ENCODE measurements at places on chromosomes 6 and 20.

DNA sequence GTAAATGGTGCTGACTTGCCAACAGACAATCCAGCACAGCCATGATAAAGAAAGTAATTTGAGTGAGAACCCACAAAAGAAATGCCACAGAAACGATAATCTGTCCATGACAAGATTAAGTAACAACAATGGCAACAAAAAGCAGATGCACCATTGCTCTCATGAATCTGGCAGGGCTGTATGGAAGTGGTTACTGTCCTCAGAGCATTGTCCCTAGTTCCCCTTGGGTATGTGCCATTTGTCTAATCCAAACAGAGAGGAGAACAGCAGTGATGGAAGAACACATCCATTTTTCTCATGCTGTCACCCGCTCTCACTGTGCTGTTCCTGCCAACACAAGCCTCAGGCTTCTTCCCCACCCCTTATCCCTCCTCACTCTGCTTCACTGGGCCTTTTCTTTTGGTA is 65.8 kb downstream of the REV3L start:
- DNase-seq: no peak

GRCh38 chr6:168712993-168713392 is 272.0 kb downstream of the SMOC2 start:
- DNase-seq: no peak

- DNase-seq: no peak
Measured at GRCh38 chr6:34489207-34489805, 23.4 kb downstream of the PACSIN1 start.

- no peak for DNase-seq
Measured at GRCh38 chr6:69918813-69919475, 52.6 kb downstream of the COL19A1 start.

DNA sequence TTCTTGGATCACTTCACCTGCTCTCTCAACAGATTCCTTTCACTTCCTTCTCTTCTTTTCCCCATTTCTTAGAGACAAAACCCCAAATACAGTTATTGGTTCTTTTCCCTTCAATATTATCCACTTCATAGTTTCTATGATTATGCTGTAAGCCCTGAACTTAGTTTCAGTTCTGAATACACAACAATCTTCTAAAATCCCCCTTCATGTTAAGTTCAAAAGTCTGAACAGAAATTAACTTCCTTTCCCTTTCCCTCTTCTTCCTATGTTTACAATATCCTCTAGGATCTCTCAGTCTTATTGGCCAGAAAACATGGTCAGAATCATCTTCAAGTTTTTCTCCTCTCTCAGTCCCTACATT is 57.7 kb downstream of the OGFRL1 start:
- DNase-seq: no peak

DNA sequence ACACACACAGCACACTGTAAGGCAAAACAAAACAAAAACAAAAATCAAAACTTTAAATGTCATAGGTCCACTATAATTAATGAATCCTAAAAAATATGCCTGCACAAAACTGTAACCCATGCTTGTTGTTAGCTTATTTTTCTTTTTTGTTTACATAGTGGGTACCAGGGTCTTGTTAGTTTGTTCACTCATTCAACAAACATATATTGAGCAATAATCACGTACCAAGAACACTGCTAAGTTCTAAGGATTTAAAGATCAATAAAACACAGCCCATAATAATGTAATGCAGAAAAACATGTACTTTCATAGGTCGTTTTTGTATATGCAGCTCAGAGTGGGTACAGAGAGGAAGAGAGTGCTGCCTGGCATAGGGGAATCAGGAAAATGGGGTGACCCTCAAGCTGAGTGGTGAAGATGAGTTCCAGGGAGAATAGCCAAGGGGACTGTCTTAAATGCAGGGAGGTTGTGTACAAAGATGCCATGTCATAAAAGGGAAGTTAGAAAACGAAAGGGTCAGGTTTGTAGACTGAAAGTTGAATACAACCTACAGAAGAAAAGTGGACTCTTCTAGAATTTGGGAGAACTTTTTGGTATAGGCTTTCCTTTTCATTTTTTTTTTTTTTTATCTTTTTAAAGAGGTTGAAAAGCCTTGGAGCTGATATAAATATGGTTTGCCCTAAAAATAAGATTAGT is 113.3 kb upstream of the TBX18 start:
- no peak for DNase-seq

GRCh38 chr20:54172856-54173652 is 732 bp downstream of the CYP24A1 start:
- DNase-seq: no peak

DNA sequence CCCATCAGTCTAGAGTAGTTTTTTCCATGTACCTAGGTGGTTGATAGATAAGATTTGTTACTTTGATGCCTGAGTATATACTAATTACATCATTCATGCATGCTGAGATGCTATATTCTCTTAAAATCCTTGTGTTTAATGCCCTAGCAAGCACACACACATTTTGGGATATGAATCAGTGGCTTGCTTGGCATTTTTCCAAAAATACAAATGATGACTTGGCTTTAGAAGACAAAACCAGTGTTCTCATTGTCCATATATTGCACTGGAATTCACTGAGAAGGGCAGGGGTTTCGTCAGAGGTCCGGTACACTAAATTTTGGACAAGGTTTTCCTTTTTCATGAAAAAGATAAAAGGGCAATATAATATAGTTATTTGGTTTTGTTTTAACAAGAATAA is 24.9 kb downstream of the GTPBP2 start:
- DNase-seq: no peak

- no peak for DNase-seq
Measured at GRCh38 chr20:61649860-61650162, 397.8 kb downstream of the CDH4 start.

GRCh38 chr20:58967652-58968429 is 13.2 kb upstream of the NELFCD start:
- no peak for DNase-seq

DNA sequence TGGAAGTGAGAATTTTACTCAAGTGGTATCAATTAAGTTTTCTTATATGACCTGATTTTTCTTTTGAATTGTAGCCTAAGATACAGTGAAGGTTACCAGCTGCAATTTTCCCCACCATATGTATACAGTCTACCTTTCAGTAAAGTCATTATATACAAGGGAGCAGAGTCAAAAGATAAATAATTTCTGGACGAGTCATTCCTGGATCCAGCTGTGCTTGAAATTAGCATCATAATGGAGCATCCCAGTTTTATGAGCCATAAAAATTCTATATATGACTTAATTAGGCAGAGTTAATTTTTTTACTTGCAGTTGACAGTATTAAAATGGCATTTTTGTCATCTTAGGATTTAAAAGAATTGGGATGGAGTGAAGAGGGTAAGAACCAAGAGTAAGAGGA is 1008.4 kb downstream of the PHF3 start:
- no peak for DNase-seq

- DNase-seq: no peak
Measured at GRCh38 chr6:35216851-35217811, 3.4 kb downstream of the SCUBE3 start.

- no peak for DNase-seq
Measured at GRCh38 chr20:60459212-60459611, 501.0 kb downstream of the CDH26 start.

GRCh38 chr6:287489-287860 is 4.8 kb upstream of the DUSP22 start:
- DNase-seq: no peak

DNA sequence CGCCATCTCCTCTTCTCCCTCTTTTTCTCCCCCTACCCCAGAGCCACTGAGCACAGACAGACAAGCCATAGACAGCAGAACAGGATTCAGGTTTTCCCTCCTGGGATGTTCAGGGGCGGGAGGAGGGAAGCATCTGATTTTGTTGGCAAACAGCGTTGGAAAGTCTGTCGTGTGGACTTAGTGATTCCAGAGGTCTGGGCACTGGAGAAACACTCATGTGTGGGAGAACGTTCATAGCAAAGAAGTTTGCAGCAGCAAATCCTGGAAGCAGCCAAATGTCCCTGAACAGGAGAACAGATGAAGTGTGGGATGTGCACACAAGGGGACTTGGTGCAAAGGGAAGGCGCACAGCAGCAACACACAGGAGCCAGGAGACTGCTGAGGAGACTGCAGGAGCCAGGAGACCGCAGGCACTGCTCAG is 264.1 kb upstream of the CDYL start:
- no peak for DNase-seq

DNA sequence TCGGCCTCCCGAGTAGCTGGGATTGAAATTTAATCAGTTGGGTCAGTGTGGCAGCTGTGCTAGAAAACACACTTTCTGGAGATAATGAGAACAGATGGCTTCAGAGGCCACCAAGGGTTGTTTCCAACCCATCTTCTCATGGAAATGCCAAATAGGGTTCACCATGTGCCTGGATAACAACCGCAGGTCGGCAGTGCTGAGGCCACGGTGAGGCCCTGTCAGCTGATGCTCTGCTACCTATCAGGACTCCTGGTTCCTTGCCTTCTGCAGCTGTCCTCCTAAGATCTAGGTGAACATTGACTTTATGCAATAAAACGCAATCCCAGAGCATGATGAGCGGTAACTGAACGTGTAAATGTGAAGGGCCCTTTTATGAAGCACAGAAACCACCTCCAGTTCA is 139.3 kb upstream of the SNX9 start:
- DNase-seq: no peak

- no peak for DNase-seq
Measured at GRCh38 chr20:63454731-63455567, 17.5 kb downstream of the KCNQ2 start.

DNA sequence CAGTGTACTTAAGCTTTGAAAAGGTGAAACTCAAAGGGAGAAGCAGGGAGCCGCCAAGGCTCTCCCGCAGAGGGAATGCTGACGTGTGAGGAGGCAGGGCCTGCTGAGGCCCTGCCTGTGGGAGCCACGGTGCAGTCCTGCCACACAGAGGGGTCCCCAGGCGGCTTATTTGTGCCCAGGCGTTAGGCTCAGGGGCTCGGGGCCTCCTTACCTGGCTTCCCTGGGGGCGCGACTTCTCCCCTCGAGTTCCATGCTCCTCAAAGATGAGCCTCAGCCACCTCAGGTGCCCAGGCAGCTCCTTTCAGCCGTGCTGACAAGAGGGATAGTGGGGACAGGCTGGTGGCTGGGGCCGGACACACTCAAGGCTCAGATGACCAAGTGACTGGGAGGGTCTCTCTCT is 2.2 kb upstream of the KIF25 start:
- no peak for DNase-seq

GRCh38 chr6:41199552-41200246 is 1.2 kb downstream of the TREML2 start:
- no peak for DNase-seq

DNA sequence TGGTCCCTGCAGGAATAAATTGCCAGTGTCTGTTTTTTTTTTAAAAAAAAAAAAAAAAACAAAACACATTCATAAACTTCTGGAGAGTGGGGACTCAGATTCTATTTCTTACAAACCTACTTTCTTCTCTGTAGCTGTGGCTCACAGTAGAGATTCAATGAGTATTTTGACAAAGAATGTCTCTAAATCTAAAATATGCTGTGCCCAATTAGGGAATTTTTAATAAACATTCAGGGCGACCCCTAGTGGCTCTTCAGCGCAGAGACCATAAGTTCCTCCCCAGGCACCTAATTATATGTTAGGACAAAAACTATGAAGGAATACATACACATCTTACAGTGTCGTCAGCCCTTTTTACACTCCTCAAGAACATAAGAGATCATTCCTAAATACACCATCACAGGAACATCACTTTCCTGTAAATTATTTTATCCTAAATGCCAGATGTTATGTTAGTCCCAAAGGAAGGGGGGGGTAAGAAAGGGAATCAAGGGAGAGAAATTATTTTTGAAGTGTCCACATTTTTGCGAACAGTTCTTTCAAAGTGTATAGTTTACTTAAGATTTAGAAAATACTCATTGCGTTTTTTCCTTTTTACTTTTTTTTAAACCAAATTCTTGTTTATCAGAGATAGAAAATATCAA is 21.8 kb upstream of the NAA20 start:
- no peak for DNase-seq

GRCh38 chr6:127786109-127786508 is 114.7 kb downstream of the THEMIS start:
- no peak for DNase-seq

DNA sequence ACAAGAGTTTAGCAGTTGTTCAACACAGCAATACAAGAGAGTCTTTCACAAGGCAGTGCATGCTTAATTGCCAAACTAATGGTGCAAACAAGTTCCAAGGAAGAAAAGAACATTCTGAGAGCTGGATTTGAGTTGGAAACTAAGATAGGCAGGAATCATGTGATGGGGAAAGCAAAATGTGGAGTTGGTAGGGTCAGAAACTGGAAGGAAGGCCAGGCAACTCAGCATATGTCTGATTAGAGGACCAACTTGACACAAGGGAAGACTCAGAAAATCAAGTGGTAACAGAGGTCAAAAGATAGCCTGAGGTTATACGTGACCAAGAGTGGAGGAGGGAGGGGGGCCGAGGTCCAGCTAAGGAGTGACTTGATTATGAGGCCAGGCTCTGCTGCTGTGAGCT is 117.3 kb downstream of the SMLR1 start:
- no peak for DNase-seq

DNA sequence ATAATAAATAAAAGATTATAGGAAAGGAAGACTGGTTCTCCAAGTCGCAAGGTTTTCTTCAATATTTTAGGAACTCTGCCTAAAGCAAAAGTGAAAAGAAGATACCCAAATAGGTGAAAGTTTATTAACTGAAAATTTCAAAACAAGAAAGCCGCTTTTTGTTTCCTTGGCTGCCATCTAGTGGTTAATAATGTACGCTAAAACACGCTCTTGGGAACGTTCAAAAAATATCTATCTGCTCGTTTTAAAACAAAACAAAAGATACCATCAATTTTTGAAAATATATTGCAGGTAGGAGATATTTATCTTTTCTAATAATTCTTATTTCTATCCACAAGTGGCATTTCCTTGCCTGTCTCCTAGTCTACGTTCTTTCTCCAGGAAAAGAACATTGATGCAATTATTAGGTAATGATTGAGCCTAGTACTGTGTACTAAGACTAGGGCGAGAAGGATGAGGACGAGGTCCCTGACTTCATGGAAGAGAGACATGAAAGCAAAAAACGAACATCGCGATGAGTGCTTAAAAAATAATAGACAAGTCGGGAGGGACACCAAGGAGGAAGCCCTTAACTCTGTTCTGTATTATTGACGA is 97.2 kb downstream of the SPTLC3 start:
- DNase-seq: no peak

- DNase-seq: no peak
Measured at GRCh38 chr6:102223942-102224341, 830.4 kb downstream of the GRIK2 start.

DNA sequence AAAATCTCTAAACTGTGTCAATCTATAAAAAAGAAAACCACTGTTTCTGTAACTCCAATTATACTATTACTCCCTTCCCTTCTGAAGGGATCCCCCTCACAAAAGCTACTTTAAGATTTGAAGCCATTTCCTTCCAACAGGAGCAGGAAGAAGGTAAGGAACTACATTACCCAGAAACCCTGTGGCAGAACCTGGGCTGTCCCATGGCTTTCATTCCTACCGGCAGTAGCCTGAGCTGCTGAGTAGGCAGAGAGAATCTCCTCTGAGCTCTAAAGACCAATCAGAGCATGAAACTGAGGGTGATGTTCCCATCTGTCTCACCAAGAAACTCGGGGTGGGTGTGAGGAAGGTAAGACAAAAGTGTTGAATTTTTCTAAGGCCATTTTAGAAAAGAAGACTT is 108.0 kb upstream of the LRFN2 start:
- no peak for DNase-seq
